ENCODE measurements at places on chromosomes 13 and 19.

DNA sequence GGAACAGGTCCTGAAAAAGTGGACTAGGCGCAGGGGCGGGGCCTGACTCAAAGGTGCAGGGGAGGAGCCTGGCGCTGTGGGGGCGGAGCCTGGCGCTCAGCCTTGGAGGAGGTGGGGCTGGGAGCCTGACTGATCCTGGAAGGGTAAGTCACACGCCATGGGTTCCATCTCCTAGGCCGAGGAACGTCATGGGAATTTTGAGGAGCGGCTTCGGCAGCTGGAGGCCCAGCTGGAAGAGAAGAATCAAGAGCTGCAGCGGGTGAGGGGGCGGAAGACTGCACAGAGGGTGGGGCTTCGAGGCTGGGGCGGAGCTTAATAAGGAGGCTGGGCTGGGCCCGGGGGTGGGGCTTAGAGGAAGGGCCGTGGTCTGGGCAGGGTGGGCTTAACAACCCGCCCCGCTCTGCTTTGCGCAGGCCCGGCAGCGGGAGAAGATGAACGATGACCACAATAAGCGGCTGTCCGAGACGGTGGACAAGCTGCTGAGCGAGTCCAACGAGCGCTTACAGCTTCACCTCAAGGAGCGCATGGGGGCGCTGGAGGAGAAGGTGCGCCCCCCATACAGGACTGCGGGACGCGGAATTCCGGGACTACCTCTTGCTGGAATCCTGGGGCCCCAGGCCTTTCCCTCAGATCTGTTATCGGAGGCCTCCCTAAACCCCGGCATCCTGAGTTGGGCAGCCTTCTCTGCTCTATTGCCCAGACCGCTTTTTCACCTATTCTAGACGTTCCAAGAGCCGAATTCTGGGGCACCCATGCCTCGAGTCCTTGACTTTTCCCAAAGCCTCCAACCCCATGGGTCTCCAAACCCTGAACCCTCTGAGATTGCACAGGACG, 14.5 kb downstream of the PPFIA3 start:
- DNase-seq = no peak

GRCh38 chr19:18173572-18174288, at the start of gene IFI30:
IFI30 (plus strand) TSS chr19:18173813; CDS start chr19:18173842, 29 bp downstream.
- DNase-seq = peak; percentile 52

GRCh38 chr13:42233726-42234125, 38.2 kb upstream of the AKAP11 start:
- no peak for DNase-seq

- no peak for DNase-seq
Measured at GRCh38 chr19:41001243-41001971, 10.3 kb downstream of the CYP2B6 start.

GRCh38 chr13:51155776-51156515, 44.9 kb upstream of the C13orf42 start:
- DNase-seq = no peak

GRCh38 chr13:113432506-113433270, 20.6 kb downstream of the ADPRHL1 start:
- DNase-seq = no peak

- no peak for DNase-seq
Measured at GRCh38 chr13:21054313-21054712, 7.1 kb downstream of the LATS2 start.

DNA sequence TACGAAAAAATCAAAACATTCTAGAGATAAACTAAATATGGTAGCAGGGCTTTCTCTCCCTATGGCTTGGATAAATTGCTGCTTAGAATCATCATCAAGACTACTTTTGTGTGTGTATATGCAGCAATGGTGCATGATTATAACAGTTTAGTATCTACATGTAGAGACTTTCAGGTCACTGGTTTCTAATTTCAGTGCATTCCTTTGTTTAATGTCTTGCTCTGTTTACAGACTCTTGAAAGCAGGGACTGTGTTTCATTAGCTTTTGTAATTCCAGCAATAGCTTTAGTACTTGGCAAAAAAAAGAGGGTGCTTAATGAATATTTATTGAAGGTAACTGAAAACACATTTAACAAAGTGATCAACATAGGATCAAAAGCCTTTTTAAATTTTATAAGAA, 420.7 kb downstream of the PCDH9 start:
- no peak for DNase-seq

GRCh38 chr19:38095411-38096308, 128.4 kb downstream of the DPF1 start:
- DNase-seq = peak; percentile 8

Measured in stimulated activated CD4-positive, alpha-beta T cell treated with anti-CD3 and anti-CD28 coated beads, Interleukin-15, amount 100 ng/mL, for 1 hour (primary cell).